Activated CD4-positive, alpha-beta T cell treated with anti-CD3 and anti-CD28 coated beads, Interleukin-2, amount 10 ng/mL, durations not matched to agents 7 days and 5 days (primary cell): ENCODE measurements at places on chromosomes 6 and 20.

GRCh38 chr6:10259671-10260070 lies 155.2 kb downstream of the TFAP2A start:
- H3K4me3 ChIP-seq, result no peak overlapping the region
- H3K27ac ChIP-seq, result no peak overlapping the region
- H3K27me3 ChIP-seq, result no peaks in the 10 kb centered on the region
- DNase-seq, result no peak

- peaks cover 8% of the 10 kb centered on the region for H3K36me3 ChIP-seq
- peaks cover 31% of the 10 kb centered on the region for H3K4me1 ChIP-seq
- no peak overlapping the region for H3K27ac ChIP-seq
Observed at GRCh38 chr6:29014729-29015608, 9.9 kb upstream of the ZNF311 start.

- H3K4me1 ChIP-seq, result peaks cover 52% of the 10 kb centered on the region
- DNase-seq, result peak; percentile 2
- H3K27me3 ChIP-seq, result no peaks in the 10 kb centered on the region
- no peak overlapping the region for H3K4me3 ChIP-seq
- peak overlapping the region; percentile 96 for H3K27ac ChIP-seq
- H3K36me3 ChIP-seq, result peaks cover 10% of the 10 kb centered on the region
Observed at GRCh38 chr20:59124296-59125029, 39.2 kb upstream of the ZNF831 start.

DNA sequence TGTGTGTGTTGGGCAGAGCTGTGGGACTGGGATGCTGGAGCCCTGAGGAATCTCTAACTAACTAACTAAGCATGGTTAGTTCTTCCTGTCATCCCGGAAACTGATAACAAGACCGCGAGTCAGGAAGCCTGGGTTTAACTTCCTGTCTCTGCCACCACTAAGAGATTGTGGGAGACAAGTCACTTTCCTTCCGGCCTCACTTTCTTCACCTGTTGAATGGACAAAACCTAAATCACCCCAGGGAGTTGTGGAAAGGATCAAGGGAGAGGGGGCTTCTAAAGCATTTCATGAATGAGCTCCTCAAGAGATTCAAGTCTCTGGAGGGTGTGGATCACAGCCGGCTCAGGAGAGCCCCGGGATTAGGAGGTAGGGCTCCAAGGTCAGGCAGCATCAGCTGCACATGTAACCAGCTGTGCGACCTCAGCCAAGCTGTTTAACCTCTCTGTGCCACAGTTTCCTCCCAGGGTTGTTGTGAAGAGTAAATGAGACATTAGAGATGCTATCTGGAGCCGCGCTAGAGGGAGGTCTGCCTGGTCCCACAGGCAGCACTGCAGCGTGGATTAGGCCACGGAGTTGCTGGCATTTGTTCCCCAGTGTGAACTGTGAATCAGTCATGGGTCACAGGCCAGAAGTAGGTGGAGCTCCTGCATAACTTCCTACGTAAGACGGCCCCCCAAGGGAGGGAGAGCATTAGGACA lies 105.1 kb downstream of the TOX2 start:
- no peaks in the 10 kb centered on the region for H3K36me3 ChIP-seq
- peak; percentile 65 for DNase-seq
- peak overlapping the region; percentile 17 for H3K4me3 ChIP-seq
- peak overlapping the region; percentile 70 for H3K27ac ChIP-seq
- peaks cover 60% of the 10 kb centered on the region for H3K27me3 ChIP-seq

GRCh38 chr20:16100111-16100510 lies 473.1 kb downstream of the KIF16B start:
- no peak overlapping the region for H3K4me3 ChIP-seq
- H3K27ac ChIP-seq, result no peak overlapping the region
- no peaks in the 10 kb centered on the region for H3K36me3 ChIP-seq
- no peak for DNase-seq
- H3K27me3 ChIP-seq, result no peaks in the 10 kb centered on the region

- DNase-seq, result no peak
- no peak overlapping the region for H3K4me3 ChIP-seq
- H3K27me3 ChIP-seq, result no peaks in the 10 kb centered on the region
- peaks cover 83% of the 10 kb centered on the region for H3K4me1 ChIP-seq
Observed at GRCh38 chr6:15294504-15294903, 48.6 kb downstream of the JARID2 start.

DNA sequence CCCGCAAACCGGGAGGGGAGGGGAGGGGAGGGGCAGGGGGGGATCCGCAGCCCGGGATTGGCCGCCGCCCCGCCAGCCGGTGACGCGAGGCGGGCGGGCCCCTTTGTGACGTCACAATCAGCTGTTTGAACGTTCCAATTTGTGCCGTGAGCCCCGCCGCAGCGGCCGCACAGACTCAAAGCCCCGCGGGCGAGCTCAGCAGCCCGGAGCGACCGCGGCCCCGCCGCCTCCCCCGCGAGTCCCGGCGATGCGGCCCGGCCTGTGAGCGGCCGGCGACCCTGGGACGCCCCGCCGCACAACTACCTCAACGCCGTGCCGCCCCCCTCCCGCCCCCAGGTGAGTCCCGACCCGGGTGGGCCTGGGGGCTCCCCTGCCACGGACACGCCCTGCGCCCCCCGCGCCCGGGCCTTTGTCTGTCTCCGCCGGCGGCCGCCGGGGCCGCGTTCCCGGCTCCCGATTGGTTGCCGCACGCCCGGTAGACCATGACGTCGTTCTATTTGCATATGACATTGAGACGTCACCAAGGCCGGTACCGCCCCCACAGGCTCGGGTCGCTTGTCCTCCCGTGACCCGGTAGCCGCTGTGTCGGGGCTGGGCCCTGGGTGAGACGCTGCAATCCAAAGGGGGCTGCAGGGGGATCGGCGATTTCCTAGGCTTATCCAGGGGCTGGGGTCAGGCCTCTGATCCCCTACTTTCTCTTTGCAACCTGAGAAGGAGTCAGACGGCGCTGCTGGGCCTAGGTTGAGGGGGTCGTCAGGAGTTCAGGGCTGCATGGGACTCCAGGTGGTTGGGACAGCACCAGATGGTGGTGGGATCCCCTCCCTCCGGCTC lies at the start of gene TP53INP2:
Gene TP53INP2 (plus strand): TSS at position 168 of the 831 bp plus-strand sequence. CDS start 4,396 bp downstream, outside the sequence.
- peak; percentile 92 for DNase-seq
- H3K36me3 ChIP-seq, result no peaks in the 10 kb centered on the region
- peaks cover 7% of the 10 kb centered on the region for H3K27me3 ChIP-seq
- H3K4me3 ChIP-seq, result peak within 1 kb of the TSS; percentile 90
- peak within 1 kb of the TSS; percentile 93 for H3K27ac ChIP-seq
- H3K4me1 ChIP-seq, result peaks cover 31% of the 10 kb centered on the region

DNA sequence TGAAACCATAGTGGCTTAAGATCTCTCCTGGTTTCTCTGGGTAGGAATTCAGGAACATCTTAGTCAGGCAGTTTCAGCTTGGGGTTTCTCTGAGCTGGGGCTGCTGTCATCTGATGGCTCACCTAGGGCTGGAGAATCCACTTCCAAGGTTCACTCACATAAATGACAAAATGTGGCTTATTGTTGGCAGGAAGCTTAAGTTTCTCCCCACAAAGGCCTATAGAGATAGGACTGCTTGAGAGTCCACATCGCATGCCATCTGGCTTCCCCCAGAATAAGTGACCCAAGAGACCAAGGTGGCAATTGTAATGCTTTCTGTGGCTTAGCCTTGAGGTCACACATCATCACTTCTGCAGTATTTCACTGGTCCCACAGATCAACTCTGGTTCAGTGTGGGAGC lies 131.4 kb downstream of the EDN1 start:
- H3K4me3 ChIP-seq, result no peak overlapping the region
- no peak for DNase-seq
- peaks cover 1% of the 10 kb centered on the region for H3K27me3 ChIP-seq
- H3K36me3 ChIP-seq, result no peaks in the 10 kb centered on the region
- no peak overlapping the region for H3K27ac ChIP-seq

DNA sequence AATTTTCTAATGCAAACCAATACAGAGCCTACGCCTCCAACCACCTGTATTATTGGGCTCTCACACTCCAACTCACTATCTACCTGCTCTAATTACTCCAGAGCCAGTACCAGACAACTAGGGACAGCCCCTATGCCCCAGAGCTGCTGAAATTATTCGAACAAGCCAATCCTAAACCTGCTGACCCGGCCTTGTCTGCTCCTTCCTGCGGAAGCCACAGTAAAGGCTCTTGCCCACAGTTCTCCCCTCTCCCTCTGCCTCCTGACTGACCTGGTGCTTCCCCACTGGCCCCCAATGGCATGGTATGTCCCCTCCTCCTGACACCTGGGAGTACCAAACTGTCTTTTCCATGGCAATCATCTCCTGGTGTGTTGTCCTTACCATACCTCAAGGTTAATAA lies 4.1 kb upstream of the TOX2 start:
- peaks cover 3% of the 10 kb centered on the region for H3K36me3 ChIP-seq
- DNase-seq, result no peak
- no peak overlapping the region for H3K4me3 ChIP-seq
- H3K27me3 ChIP-seq, result peaks cover 33% of the 10 kb centered on the region

- H3K36me3 ChIP-seq, result no peaks in the 10 kb centered on the region
- peaks cover 12% of the 10 kb centered on the region for H3K4me1 ChIP-seq
- peaks cover 3% of the 10 kb centered on the region for H3K27me3 ChIP-seq
- H3K27ac ChIP-seq, result no peak overlapping the region
Observed at GRCh38 chr6:149899926-149900619, 2.2 kb upstream of the RAET1E start.

DNA sequence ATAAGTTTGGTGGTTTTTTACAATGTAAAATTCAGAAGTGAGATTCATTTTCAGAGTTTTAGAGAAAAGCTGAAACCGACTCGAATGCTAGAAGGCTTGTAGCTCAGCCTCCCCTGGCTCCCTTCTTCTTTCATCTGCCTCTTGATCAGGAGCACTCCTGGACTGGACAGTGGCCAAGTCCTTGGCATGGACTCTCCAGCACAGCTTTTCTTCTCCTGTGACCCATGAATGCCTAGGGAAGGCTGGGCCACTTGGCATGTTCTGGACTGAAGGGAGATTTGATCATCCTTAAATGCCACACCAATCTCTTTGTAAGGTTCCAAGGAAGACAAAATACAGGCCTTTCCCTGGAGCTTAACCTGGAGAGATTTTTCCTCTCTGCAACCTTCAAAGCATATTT lies 384.0 kb upstream of the SASH1 start:
- no peak overlapping the region for H3K4me3 ChIP-seq
- H3K27me3 ChIP-seq, result no peaks in the 10 kb centered on the region
- H3K27ac ChIP-seq, result no peak overlapping the region
- H3K36me3 ChIP-seq, result no peaks in the 10 kb centered on the region

- H3K27ac ChIP-seq, result no peak overlapping the region
- DNase-seq, result no peak
- H3K4me1 ChIP-seq, result peaks cover 1% of the 10 kb centered on the region
- H3K36me3 ChIP-seq, result no peaks in the 10 kb centered on the region
- no peaks in the 10 kb centered on the region for H3K27me3 ChIP-seq
Observed at GRCh38 chr20:52127309-52127708, 64.3 kb downstream of the ZFP64 start.

GRCh38 chr6:83370567-83370966 lies 60.3 kb downstream of the ME1 start:
- H3K36me3 ChIP-seq, result no peaks in the 10 kb centered on the region
- no peaks in the 10 kb centered on the region for H3K27me3 ChIP-seq
- no peak overlapping the region for H3K4me3 ChIP-seq
- DNase-seq, result no peak
- no peak overlapping the region for H3K27ac ChIP-seq

DNA sequence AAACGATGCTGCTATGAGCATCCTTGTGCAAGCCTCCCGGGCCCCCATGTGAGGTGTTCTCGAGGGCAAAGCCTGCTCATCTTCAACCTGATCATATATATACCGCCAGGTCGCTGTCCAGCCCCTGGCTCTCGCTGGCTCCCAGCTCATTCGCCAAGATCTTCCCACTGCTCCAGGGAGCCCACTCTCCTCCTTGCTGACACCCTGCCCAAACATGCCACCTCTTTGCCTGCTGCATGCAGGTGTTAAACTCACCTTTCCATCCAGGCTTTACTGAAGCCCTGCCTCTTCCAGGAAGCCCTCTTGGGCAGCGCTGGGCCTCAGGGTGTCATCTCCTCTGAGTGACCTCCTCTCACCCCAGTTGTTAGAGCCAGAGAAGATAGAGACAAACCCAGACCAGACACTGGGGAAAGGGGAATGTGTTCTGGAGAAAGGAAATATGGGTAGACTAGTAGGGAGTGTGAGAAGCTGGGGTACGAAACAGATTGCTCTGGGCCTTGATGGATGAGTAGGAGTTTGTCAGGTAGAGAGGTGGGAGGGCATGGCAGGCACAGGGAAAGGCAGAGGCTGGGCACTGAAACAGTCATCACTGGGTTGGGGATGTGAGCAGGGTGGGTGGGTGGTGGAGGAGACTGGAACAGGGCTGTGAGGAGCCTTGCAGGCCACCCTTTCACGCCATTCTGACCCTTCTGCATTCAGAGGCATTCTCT lies 1.2 kb upstream of the DLGAP4 start:
- H3K36me3 ChIP-seq, result no peaks in the 10 kb centered on the region
- no peak for DNase-seq
- no peak overlapping the region for H3K27ac ChIP-seq

GRCh38 chr6:144559865-144560593 lies 274.9 kb downstream of the UTRN start:
- peak overlapping the region; percentile 94 for H3K27ac ChIP-seq
- H3K4me1 ChIP-seq, result peaks cover 31% of the 10 kb centered on the region
- peak; percentile 64 for DNase-seq
- H3K36me3 ChIP-seq, result peaks cover 47% of the 10 kb centered on the region

GRCh38 chr20:58553841-58554240 lies 38.6 kb upstream of the APCDD1L start:
- no peak overlapping the region for H3K4me3 ChIP-seq
- DNase-seq, result no peak
- no peaks in the 10 kb centered on the region for H3K4me1 ChIP-seq
- H3K27ac ChIP-seq, result no peak overlapping the region
- H3K27me3 ChIP-seq, result peaks cover 7% of the 10 kb centered on the region

DNA sequence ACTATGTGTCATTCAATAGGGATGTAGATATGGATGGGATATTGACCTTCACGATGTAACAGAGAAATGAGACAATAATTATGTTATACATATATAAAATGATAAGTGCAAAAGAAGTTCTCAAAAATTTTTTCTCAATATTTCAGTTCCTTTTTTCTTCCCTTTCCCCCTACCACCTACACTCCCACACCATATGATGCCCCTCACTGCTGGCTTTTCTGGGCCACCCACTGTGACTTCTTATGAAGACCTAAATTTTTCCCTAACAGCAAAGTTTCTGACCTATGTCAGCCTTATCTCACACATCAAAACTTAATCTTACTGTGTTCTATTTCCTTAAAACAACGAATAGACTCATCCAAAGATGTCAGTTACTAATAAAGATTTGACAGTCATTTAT lies 89.9 kb upstream of the MYLIP start:
- no peak overlapping the region for H3K27ac ChIP-seq
- no peaks in the 10 kb centered on the region for H3K27me3 ChIP-seq
- no peak for DNase-seq
- H3K4me3 ChIP-seq, result no peak overlapping the region

GRCh38 chr6:149939909-149940671 lies 1.7 kb upstream of the ULBP2 start:
- no peak overlapping the region for H3K4me3 ChIP-seq
- H3K36me3 ChIP-seq, result no peaks in the 10 kb centered on the region
- DNase-seq, result no peak
- H3K4me1 ChIP-seq, result peaks cover 46% of the 10 kb centered on the region
- H3K27me3 ChIP-seq, result peaks cover 83% of the 10 kb centered on the region

DNA sequence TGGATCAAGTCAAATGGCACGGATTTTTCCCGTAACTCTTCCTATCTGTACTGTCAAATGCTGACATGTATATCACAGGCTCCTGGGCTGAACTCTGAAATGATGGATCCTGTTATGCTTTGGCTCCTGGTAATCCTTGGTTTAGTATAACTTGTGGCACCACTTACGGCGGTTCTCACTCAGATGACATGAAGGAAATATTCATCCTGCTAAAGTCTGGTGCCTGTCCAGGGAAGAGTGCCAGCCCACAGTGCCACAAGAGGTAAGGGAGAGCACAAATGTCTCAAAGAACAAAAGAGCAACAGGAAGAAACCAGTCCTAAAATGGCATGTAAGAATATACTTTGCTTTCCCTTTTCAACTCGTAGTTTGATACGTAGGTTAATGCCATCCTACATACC lies 93.1 kb upstream of the TAB2 start:
- peaks cover 28% of the 10 kb centered on the region for H3K4me1 ChIP-seq
- H3K36me3 ChIP-seq, result peaks cover 47% of the 10 kb centered on the region
- no peak overlapping the region for H3K27ac ChIP-seq
